SHP77 (cell line): ENCODE measurements at places on chromosomes 7 and 10.
A peak's percentile ranks its signal among the peaks of the same experiment; 100 is the strongest.

GRCh38 chr7:85030893-85031292 lies 156.0 kb downstream of the SEMA3D start:
- DNase-seq = no peak

DNA sequence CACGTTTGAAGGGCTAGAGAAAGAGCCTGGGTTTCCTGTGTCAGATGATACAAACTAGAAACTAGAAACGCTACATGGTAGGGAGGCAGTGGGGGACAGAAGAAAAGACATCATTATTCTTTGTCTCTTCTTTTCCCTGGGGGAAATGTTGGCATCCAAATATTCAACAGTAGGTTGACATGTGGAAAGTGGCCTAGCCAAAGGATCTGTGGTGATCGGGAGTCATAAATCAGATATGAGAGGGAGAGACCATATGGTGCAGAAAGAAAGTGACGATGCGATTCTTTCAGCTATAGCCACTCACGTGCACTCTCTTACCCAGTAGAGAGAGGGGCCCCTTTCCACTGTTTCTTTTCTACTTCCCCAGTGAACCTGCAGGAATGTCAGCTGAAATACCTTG lies 964.7 kb downstream of the LRMDA start:
- no peak for DNase-seq

GRCh38 chr10:83516788-83517187 lies 622.5 kb upstream of the GHITM start:
- DNase-seq = no peak

- no peak for DNase-seq
Measured at GRCh38 chr7:94511718-94512117, 2.1 kb downstream of the CASD1 start.

- DNase-seq = peak; percentile 97
Measured at GRCh38 chr7:53811555-53812079, 730.6 kb upstream of the VSTM2A start.

DNA sequence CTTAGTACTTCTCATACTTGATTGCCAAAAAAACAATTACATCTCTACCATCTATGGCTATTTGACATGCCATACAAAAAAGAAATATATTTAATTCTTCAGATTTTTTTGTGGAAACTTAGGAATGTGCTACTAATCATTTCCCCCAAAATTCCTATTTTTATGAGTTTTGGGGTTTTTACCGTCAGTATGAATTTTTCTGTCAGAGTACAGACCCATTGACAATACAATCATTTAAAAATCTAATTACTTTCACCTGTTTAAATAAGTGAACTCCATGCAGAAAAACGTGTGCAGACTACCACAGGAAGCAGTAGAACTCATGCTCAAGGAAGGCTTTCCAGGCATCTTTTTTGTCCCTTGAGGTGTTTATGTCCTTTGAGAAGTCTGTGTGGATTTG lies 48.8 kb upstream of the FOXP2 start:
- DNase-seq = no peak

DNA sequence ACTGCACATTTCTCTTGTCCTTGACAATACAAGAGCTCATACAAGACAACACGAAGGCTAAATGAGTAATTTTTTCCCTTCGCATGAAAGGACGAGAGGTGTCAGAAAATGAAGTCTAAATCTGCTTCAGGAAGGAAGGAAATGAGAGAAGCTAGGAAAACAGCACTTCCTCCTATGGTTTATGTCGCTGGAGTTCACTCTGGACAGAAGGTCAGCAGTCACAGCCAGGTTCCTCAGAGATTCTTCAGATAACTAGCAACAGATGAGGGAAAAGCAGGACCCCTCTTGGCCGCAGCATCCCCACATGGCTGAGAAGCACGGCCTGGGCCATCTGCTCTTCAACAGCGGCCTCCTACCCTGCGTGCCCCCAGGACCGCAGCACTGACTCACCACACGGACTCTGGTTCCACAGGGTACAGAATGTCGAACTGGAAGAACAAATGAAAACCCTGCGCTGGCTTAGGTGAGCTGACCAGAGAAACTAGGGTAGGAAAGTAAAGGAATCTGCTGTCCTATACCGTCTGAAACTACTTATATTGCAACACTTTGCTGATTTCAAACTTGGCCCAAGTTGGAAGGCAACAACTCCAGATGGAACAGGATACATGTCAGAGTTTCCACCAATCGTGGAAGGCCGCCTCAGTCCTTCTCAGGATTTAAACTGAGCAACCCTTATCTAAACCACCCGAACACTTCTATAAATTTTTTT lies 26.3 kb downstream of the DNMBP start:
- DNase-seq = no peak
